ENCODE measurements at places on chromosomes 12 and 14. TPM values are rescaled to one million over a fixed set of nuclear protein-coding genes. Genes with fewer than 3 reads are reported as not detected.

- no peak overlapping the region for H3K27ac ChIP-seq
- no peak for DNase-seq
- no peaks in the 10 kb centered on the region for H3K36me3 ChIP-seq
- H3K27me3 ChIP-seq, result no peaks in the 10 kb centered on the region
- no peak overlapping the region for H3K4me3 ChIP-seq
- no peaks in the 10 kb centered on the region for H3K4me1 ChIP-seq
Observed at GRCh38 chr12:130788515-130788914, 50.5 kb downstream of the STX2 start.

GRCh38 chr12:132065609-132066344 lies 78.3 kb downstream of the DDX51 start:
- H3K4me1 ChIP-seq, result no peaks in the 10 kb centered on the region
- no peaks in the 10 kb centered on the region for H3K27me3 ChIP-seq
- H3K27ac ChIP-seq, result no peak overlapping the region
- H3K36me3 ChIP-seq, result peaks cover 20% of the 10 kb centered on the region
- DNase-seq, result no peak
- H3K4me3 ChIP-seq, result no peak overlapping the region

DNA sequence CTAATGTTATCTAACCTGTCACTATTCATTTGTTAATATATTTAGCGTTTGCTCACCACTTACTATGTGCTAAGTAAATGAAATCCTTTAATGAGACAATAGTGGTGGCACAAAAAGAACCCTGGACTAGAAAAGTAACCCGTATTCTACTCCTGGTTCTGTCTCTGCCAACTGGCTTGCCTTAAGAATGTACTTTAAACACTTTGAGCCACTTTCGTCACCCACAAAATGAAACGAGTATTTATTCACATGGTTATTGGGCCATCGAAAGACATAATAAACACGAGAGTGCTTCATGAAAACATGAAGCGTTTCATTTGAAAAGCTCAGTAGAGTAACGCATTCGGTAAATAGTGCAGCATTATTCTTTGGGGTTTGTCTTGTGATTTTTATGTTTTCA lies 254.7 kb downstream of the EGLN3 start:
- no peaks in the 10 kb centered on the region for H3K27me3 ChIP-seq
- H3K27ac ChIP-seq, result no peak overlapping the region
- H3K36me3 ChIP-seq, result no peaks in the 10 kb centered on the region
- H3K4me3 ChIP-seq, result no peak overlapping the region

Gene ERGIC2
- 80.2 TPM for total RNA-seq

DNA sequence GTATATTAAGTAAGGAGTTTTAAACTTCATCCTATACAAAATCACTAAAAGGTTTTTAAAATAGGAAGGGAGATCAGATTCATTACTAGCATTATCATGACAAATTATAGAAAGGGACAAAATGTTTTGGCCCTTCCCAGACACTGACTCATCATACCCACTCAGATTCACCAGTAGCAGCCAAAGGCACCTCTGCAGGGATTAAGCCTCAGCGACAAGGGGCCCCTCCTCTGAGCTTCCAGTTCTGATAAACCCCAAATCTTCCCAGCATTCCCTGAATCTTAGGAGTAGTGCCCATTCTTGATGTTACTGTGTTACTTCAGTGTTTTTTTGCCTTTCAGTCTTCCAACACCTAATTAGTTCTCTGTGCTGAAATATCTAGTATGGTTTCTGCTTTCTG lies 14.5 kb downstream of the KRAS start:
- H3K27me3 ChIP-seq, result no peaks in the 10 kb centered on the region
- no peak overlapping the region for H3K4me3 ChIP-seq
- no peak overlapping the region for H3K27ac ChIP-seq
- no peaks in the 10 kb centered on the region for H3K4me1 ChIP-seq
- no peaks in the 10 kb centered on the region for H3K36me3 ChIP-seq

DNA sequence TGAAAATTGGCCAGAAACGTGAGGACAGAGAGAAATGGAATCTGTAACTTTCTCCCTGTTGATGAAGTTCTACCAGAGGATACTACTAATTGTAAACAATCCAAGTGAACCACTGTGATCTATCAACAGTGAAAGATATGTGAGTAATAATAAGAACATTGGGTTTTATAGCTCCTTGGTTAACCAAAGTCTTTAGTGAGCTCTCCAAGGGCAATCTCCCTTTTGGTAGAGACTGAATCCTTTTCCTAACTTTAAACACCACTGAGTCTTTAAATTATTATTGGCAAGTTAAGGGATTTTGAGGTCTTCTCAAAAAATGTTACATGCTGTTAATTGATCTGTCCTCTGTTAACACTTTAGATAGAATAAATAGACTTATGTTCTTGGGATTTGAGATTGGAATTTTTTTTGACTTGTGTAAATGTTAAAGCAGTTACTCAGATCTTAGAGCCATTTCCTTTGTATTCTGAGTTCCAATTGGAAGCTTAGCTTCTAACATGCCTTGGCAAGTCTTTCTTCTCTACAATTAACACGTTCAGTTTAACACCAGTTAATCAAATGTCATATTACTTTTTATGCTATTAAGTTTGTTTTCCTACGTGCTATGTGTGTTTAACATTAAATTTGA lies 338.2 kb upstream of the DDHD1 start:
- no peaks in the 10 kb centered on the region for H3K36me3 ChIP-seq
- DNase-seq, result no peak
- peak overlapping the region; percentile 28 for H3K27ac ChIP-seq
- H3K4me3 ChIP-seq, result no peak overlapping the region
- no peaks in the 10 kb centered on the region for H3K4me1 ChIP-seq

Gene MUCL1
- total RNA-seq, result 3.4 TPM

DNA sequence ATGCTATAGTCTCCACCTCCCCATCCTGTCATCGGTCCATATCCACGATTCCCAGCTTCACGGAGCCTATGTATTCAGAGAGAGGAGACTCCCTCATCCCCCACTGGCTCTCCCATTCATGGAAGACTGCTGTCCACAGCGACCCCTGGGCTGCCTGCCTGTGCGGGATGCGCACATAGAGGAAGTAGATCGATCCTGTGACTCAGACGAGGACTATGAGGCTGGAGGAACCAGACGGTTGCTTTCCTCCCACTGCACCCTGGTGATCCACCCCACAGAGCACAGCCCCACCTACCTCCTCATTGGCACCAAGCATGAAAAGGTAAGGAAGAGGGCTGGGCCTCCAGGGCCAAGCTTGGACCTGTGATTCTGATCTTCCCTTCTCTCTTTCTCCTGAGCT lies 24.4 kb downstream of the PIGH start:
- no peak overlapping the region for H3K27ac ChIP-seq
- H3K4me3 ChIP-seq, result no peak overlapping the region
- H3K36me3 ChIP-seq, result no peaks in the 10 kb centered on the region
- H3K4me1 ChIP-seq, result no peaks in the 10 kb centered on the region
- no peak for DNase-seq
- no peaks in the 10 kb centered on the region for H3K27me3 ChIP-seq

Gene GLT8D2
- total RNA-seq, result 20.8 TPM

DNA sequence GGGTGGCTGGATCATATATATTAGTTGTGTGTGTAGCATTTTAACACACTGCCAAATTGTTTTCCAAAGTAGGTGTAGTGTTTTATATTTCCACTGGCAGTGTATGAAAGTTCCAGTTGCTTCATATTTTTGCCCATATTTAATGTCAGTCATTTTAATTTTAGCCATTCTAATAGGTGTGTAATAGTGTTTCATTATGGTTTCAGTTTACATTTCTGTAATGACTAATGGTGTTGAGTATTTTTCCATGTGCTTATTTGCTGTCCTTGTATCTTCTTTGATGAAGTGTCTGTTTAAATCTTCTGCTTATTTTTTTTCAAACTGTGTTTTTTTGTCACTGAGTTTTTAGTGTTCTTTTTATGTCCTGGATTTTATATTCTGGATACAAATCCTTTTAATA lies 8.7 kb downstream of the TBC1D15 start:
- H3K4me3 ChIP-seq, result no peak overlapping the region
- no peaks in the 10 kb centered on the region for H3K36me3 ChIP-seq
- no peaks in the 10 kb centered on the region for H3K27me3 ChIP-seq
- H3K27ac ChIP-seq, result no peak overlapping the region
- no peaks in the 10 kb centered on the region for H3K4me1 ChIP-seq

DNA sequence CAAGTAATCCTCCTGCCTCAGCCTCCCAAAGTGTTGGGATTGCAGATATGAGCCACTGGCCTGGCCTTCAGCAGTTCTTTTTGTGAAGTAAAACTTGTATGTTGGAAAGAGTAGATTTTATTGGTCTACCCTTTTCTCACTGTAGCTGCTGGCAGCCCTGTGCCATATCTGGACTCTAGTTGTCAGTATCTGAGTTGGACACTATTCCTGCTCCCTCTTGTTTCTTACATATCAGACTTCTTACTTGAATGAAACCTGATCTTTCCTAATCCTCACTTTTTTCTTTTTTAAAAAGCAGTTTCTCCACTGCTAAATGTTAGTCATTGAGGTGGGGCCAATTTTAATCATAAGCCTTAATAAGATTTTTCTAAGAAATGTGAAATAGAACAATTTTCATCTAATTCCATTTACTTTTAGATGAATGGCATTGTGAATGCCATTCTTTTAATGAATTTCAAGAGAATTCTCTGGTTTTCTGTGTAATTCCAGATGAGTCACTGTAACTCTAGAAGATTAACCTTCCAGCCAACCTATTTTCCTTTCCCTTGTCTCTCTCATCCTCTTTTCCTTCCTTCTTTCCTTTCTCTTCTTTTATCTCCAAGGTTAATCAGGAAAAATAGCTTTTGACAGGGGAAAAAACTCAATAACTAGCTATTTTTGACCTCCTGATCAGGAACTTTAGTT lies 88.7 kb downstream of the APAF1 start:
- H3K36me3 ChIP-seq, result no peaks in the 10 kb centered on the region
- no peak for DNase-seq
- H3K27ac ChIP-seq, result no peak overlapping the region
- no peaks in the 10 kb centered on the region for H3K4me1 ChIP-seq
- no peak overlapping the region for H3K4me3 ChIP-seq

DNA sequence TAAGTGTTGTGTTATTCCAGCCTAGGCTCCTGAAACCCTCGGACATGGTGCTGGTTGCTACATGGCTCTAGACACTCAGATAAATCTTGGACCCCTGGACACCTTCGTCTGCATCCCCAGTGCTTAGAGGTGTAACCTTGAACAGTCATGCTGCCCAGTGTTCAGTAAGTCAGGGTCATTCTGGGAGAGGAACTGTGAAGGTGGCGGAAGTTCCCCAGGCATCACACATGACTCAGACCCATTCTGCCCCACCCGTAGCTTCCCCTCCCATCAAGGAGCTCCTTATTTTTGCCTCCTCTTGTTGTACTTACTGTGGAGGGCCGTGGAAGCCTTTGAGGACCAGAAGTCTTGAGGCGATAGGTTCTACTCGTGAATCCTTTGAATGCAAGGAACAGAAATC lies 18.1 kb upstream of the SSPN start:
- H3K4me3 ChIP-seq, result no peak overlapping the region
- H3K27ac ChIP-seq, result no peak overlapping the region
- no peaks in the 10 kb centered on the region for H3K4me1 ChIP-seq

GRCh38 chr12:116665666-116666304 lies 72.1 kb downstream of the SPRING1 start:
- no peak overlapping the region for H3K4me3 ChIP-seq
- H3K27ac ChIP-seq, result peak overlapping the region; percentile 81
- no peaks in the 10 kb centered on the region for H3K36me3 ChIP-seq
- no peak for DNase-seq
- no peaks in the 10 kb centered on the region for H3K27me3 ChIP-seq

Gene PPFIA2
- total RNA-seq, result 0.44 TPM

Gene KRT6A
- 0.33 TPM for total RNA-seq

GRCh38 chr14:37237094-37237493 lies 39.4 kb downstream of the MIPOL1 start:
- no peak for DNase-seq
- H3K27ac ChIP-seq, result no peak overlapping the region
- H3K36me3 ChIP-seq, result no peaks in the 10 kb centered on the region
- no peaks in the 10 kb centered on the region for H3K4me1 ChIP-seq
- no peak overlapping the region for H3K4me3 ChIP-seq
- H3K27me3 ChIP-seq, result no peaks in the 10 kb centered on the region

- H3K4me3 ChIP-seq, result no peak overlapping the region
- H3K4me1 ChIP-seq, result no peaks in the 10 kb centered on the region
- H3K36me3 ChIP-seq, result no peaks in the 10 kb centered on the region
- no peak for DNase-seq
- H3K27me3 ChIP-seq, result no peaks in the 10 kb centered on the region
- peak overlapping the region; percentile 16 for H3K27ac ChIP-seq
Observed at GRCh38 chr12:31715283-31715825, 13.5 kb downstream of the AMN1 start.

DNA sequence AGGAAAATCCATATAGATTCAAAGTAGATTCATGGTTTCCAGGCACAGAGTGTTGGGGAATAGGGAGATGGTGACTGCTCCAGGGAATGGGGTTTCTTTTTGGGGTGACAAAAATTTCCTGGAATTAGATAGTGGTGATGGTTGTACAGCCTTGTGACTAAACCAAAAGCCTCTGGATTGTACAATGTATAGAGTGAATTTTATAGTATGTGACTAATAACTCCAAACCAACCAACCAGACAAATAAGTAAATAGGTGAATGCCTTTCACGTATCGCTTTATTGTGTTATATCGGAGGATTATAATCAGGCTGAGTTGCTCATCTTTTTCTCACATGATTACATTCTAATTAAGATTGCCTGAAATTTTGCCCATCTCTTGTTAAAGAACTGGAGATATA lies 24.6 kb upstream of the PPFIBP1 start:
- no peak overlapping the region for H3K27ac ChIP-seq
- H3K4me3 ChIP-seq, result no peak overlapping the region
- H3K36me3 ChIP-seq, result no peaks in the 10 kb centered on the region
- DNase-seq, result no peak
- H3K27me3 ChIP-seq, result no peaks in the 10 kb centered on the region

DNA sequence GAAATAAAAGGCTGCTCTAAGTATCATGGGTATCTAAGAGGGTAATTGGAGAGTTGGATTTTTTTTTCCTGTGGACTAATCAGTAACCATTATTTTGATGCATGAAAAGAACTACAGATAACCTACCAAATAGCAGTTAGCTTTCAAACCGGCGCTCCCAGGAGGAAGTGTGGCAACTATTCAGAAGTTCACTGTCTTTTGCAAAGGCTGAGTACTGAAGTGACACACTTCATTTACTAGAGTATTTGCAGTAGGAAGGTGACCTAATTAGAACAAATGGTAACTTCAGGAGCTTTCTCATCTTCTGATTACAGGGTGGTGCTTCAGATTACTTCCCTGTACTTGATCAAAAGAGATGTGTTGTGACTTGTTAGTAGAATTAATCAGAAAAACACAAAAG lies 87.7 kb downstream of the PELI2 start:
- no peak overlapping the region for H3K27ac ChIP-seq
- H3K27me3 ChIP-seq, result no peaks in the 10 kb centered on the region
- DNase-seq, result no peak
- no peaks in the 10 kb centered on the region for H3K36me3 ChIP-seq
- no peaks in the 10 kb centered on the region for H3K4me1 ChIP-seq
- H3K4me3 ChIP-seq, result no peak overlapping the region

Measured in breast epithelium (tissue), 4 donors.